ENCODE measurements at places on chromosomes 11 and 22.
A peak's percentile ranks its signal among the peaks of the same experiment; 100 is the strongest.

- no peak for DNase-seq
Observed at GRCh38 chr11:15775015-15775541, 581.3 kb downstream of the SOX6 start.

DNA sequence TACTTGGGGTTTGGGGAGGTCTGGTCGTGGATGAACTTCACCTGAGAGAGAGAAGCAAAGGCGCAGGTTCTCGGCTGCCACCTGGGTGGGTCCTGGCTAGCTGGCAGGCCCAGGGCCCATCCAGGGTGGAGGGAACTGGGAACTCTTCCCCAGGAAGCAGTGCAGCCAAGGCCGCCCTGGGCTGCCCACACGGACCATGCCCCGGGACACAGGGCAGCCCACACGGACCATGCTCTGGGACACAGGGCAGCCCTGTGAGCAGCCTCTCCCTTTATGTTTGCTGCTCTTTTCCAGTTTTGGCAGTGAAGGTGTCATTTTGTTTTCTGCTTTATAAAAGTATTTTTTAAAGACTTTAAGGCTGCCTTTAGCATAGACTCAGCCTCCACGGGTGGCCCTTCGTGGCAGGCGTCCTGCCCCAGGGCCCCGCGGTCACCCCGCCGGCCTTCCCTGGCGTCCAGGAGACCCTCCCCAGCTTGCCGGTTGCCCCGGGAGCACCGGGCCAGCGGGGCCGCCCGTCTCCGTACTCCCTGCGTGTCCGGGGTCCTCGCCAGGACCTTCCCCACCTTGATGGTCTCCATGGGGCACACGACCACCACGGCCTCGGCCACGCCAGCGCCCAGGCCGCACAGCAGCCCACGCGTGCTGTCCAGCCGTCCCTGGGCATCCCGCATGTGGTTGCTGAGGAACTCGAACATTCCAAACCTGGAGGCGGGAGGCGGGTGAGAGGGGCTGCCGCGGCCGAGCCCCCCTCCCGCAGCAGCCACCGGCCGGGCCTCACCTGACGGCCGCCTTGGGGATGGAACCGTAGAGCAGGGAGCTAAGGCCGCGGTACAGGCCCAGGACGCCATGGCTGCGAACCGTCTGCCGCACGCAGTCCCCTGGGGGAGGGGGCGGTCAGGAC lies 1.1 kb downstream of the SLC25A1 start:
- no peak for DNase-seq

GRCh38 chr22:38006906-38007305 lies 22.6 kb upstream of the SOX10 start:
- no peak for DNase-seq

GRCh38 chr11:109747839-109748238 lies 325.8 kb downstream of the C11orf87 start:
- DNase-seq: no peak

DNA sequence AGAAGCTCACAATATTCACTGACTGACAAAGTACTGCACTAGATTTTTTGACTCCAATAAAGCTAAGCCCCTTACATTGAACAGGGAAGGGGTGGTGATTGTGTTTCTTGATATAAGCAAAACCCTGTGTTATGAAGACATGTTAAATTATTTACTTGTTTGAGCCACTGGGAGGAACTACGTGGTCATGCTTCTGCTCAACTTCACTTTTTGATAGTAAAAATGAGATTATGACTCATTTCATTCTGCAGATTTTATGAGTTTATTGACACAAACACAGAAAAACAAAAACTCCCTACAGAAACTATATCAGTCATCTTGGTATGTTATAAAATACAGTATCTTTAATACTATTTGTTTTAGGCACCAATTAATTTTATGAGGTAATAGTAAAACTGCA lies 124.7 kb downstream of the CADM1 start:
- DNase-seq: no peak

GRCh38 chr11:22449441-22449840 lies 111.3 kb downstream of the SLC17A6 start:
- no peak for DNase-seq

DNA sequence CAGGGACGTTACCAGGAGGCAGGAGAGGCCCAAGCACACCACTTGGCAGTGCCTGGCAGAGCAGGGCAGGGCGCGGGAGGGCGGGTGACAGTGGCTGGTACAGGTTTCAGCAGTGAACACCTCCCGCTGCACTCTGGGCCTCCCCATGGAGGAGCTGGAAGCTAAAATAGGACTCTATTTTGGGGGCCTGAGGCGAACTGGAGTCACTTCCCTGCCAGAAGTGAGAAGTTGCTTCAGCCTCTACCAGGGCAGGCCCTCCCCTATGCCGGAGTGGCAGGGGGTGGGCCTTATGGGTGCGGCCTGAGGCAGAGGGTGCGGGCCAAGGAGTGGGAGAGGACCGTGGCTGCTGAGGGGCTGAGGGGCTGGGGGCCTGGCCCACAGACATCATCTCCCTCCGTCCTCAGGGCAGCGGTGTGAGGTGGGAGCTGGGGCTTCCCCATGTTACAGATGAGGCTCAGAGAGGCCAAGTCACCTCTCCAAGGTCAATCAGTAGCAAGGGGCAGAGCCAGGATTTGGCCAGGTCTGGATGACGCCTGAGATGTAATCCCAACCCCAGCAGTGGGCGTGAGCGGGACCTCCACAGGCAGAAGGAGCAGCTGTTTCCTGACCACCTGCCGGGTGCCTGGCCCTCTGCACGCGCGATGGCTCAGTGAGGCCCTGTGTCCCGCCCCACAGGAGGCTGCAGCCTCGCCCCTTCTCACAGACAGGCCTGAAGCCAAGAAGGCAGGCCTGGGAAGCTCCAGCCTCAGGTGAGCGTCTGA lies 39.3 kb downstream of the KCNJ4 start:
- no peak for DNase-seq

- DNase-seq: no peak
Observed at GRCh38 chr11:119515771-119516400, 92.9 kb upstream of the THY1 start.

- no peak for DNase-seq
Observed at GRCh38 chr11:114169321-114169749, 109.8 kb downstream of the ZBTB16 start.

DNA sequence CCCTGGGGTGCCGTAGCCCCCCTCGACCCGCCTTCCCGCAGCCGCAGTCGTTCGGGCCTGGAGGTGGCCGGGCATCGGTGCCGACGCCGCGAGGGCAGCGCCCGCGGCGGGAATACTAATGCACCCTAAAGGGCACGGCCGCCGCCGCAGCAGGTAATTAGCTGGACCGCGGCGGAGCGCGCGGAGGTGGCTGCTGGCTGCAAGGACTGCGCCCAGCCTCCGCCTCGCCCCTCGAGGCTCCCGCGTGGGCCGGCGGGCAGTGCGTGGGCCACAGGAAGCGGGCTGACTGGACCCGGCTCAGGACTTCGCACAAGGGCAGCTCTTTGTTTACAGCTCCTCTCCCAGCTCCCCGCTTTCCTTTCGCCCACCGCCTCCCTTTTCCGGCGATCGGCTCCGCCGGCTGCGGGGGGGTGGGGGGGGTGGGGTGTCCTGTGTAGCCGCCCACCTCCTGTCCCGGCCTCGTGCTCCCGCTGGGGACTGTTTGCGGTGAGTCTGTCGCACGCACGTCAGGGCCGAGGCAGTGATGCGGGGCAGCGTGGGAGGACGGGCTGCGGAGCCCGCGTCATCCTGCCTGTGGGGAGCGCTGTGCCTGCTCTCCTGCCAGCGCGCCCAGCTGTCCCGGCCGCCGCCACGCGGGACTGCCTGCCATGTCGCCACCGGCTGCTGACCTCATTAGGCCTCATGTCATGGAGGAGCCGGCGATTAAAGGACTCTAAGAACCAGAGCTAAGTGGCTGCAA lies 53.2 kb downstream of the GRIK4 start:
- DNase-seq: peak; percentile 20

DNA sequence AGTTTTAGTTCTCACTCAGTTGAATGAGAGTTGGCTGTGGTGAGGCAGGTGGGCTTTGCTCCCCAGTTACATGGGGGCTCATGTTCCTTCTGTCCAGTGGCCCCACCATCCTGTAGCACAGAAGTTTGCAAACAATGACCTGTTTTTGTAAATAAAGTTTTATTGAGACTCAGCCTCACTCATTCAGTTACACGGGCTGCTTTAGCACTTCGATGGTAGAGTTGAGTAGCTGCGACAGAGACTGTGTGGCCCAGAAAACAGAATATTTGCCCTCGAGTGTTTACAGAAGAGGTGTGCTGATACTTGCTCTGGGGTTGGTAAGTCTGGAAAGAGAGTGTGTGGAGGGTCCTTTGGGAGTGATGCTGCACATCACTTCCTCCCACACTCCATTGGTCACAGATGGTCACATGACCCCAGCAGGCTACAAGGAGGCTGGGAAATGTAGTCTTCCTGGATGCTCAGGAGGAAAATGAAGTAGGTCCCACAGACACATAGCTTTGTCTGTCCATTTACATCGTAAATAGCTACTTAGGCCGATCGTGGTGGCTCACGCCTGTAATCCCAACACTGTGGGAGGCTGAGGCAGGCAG lies 34.6 kb downstream of the IFT27 start:
- DNase-seq: no peak

GRCh38 chr11:64558869-64559268 lies 32.2 kb upstream of the SLC22A12 start:
- no peak for DNase-seq

- no peak for DNase-seq
Observed at GRCh38 chr11:83175815-83176214, 17.7 kb upstream of the ANKRD42 start.

- no peak for DNase-seq
Observed at GRCh38 chr11:61069427-61069826, 32.9 kb upstream of the CD5 start.

DNA sequence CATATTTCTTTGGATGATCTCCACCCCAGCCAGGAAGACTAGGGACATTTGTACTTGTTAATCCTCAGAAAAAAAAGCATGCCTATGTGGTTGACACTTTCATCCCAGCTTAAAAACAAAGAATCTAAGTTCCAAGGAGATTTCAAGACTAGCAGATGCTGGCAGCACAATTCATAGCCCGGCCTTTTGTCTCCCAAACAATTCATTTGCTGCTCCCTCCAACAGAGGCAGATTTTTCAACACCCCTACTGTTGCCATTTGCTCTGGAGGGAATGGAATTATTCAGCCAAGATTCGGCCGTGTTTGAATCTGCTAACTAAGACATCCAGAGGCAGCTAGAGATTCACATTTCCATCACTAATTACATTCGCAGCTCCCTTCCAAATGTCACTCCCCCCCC lies 15.3 kb downstream of the P2RX3 start:
- DNase-seq: no peak

- DNase-seq: no peak
Observed at GRCh38 chr11:79397252-79397651, 43.6 kb downstream of the TENM4 start.

GRCh38 chr11:130899106-130899505 lies 17.2 kb downstream of the SNX19 start:
- DNase-seq: no peak

DNA sequence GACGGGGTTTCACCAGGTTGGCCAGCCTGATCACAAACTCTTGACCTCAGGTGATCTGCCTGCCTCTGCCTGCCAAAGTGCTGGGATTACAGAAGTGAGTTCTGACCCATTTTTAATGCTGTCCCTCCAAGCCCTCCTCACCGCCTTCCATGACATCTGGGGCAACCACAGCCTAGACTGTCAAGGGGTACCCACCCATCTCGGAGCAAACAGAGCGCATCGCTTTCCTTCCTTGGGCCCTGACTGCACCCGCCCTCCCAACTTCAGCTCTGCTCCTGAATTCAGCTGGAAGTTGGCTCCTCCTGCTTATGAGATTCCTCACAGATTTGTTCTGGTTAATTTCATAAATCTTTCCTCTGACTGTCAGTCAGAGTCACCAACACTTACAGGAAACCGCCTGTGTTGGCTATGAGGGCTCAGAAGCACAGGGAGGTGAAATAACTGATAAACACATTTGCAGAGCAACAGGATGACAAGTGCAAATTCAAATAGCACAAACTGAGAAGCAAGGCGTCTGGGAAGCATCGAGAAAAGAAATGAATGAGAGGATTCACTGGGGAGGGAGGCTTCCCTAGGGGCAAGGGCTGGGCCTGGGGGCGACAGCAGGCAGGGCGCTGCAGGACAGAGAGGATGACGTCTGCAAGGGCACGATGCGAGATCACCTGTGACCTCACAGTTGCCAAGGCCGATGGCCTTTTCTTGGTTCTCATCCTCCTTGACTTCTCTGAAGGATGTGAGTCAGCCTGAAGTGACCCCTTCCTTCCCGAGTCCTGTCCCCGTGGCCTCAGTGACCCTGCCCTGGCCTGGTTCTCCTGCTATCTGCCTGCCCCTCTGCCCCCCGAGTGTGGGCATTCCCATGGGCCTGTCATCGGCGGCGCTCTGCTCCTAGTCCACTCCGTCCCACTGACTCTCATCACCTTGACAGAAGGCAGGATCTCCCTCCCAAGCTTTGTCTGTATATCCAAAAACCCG lies 6.1 kb downstream of the IFT27 start:
- no peak for DNase-seq

GRCh38 chr22:50578776-50579310 lies 616 bp upstream of the CPT1B start:
- no peak for DNase-seq

DNA sequence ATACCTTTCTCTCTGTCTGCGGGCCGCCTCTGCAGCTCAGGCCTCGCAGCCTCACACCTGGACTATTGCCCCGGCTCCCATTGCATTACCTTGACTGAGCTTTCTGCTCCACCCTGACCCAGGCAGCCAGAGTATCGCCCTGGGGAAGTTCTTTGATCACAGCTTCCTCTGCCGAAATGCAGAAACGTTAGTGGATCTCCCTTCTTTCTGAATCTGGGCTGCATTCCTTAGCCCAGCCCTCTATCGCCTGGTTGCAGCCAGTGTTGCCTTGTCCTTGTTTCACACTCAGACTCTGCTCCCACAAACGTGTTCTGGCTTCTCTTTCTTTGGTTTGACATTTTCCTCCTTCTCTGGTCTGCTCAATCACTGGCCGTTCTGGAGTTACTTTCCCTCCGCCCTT lies 195.7 kb downstream of the ADAMTS15 start:
- no peak for DNase-seq

DNA sequence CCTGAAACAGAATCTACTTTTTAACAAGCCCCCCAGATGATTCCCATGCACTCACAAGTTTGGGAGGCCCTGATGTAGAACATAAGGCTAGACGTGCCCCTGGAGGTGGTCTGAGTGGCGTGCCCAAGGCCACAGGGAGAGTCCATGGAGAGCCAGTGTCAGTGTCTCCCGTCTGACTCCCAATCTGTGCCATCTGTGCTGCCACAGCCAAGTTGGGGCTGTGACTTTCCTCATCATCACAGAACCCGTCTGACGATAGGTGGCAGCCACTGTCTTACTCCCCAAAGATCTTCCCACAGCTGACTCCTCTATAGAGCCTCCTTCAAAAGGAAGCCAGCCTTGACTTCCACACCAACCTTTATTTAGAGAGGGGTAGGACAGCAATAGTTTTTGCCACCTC lies 470.5 kb downstream of the SOX6 start:
- no peak for DNase-seq

- DNase-seq: no peak
Observed at GRCh38 chr11:79274636-79275331, 166.0 kb downstream of the TENM4 start.

- no peak for DNase-seq
Observed at GRCh38 chr11:65266210-65266609, 4.4 kb downstream of the POLA2 start.

GRCh38 chr11:115238791-115239190 lies 265.4 kb downstream of the CADM1 start:
- DNase-seq: no peak
